ENCODE measurements at places on chromosomes 2 and 18.

DNA sequence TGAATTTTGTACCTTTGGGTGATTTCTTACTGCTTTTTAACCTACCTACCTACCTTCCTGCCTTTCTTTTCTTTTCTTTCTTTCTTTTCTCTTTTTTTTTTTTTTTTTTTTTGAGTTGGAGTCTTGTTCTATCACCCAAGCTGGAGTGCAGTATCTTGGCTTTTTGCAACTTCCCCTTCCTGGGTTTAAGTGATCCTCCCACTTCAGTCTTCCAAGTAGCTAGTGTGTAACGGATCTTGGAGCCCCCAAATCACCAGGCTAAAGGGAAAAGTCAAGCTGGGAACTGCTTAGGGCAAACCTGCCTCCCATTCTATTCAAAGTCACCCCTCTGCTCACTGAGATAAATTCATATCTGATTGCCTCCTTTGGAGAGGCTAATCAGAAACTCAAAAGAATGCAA, 61.3 kb downstream of the DDX18 start:
- no peak for DNase-seq

DNA sequence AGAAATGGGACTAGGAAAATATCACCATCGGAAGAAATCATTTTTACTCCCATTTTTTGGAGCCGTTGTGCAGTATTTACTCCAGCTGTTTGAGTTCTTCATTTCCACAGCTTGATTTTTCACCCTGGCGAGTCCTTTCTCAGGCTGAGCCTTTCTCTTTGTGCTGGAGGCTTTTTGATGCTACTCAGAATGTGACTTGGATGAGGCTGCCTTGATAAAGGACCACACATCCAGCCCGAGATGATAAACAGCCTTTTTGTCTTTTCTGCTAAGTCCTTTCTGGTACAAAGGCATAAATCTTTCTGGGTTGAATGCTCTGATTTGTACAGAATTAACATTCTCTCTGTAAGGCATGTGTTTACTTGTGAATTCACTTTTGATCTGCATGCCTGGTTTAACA, 17.6 kb upstream of the CTDP1 start:
- DNase-seq, result no peak

- DNase-seq, result no peak
Measured at GRCh38 chr2:73089270-73090030, 17.9 kb upstream of the SFXN5 start.

GRCh38 chr2:188046437-188046836, 245.2 kb upstream of the GULP1 start:
- DNase-seq, result no peak

GRCh38 chr2:3770724-3771415, 67.5 kb downstream of the DCDC2C start:
- DNase-seq, result no peak

GRCh38 chr18:8299054-8299980, 309.9 kb upstream of the RAB12 start:
- DNase-seq, result no peak

All from effector CD4-positive, alpha-beta T cell (primary cell).